ENCODE measurements at places on chromosomes 13 and 19. TPM values are rescaled to one million over a fixed set of nuclear protein-coding genes. Genes with fewer than 3 reads are reported as not detected.

Gene STARD13
- polyA plus RNA-seq: 2.0 TPM

DNA sequence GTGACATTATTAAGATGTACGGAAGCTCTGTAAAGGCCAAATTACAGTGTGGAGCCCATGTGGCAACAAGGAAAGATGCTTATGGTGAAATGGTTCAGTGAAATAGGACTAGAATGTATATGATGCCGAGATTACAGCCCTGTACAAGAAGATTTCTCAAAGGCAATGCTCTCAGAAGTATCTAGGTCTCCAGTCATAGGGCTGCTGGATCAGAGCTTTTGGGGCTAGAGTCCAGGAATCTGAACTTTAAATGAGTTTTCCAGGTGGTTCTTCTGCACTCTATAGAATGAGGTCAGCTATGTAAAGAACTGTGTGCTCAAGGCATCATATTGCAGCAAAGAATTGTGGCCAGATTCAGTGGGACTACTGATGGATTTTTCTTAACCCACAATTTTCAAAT, 75.4 kb upstream of the STK24 start:
- H3K4me1 ChIP-seq: peaks cover 4% of the 10 kb centered on the region
- H3K4me3 ChIP-seq: no peak overlapping the region
- no peak overlapping the region for H3K27ac ChIP-seq
- H3K36me3 ChIP-seq: no peaks in the 10 kb centered on the region

DNA sequence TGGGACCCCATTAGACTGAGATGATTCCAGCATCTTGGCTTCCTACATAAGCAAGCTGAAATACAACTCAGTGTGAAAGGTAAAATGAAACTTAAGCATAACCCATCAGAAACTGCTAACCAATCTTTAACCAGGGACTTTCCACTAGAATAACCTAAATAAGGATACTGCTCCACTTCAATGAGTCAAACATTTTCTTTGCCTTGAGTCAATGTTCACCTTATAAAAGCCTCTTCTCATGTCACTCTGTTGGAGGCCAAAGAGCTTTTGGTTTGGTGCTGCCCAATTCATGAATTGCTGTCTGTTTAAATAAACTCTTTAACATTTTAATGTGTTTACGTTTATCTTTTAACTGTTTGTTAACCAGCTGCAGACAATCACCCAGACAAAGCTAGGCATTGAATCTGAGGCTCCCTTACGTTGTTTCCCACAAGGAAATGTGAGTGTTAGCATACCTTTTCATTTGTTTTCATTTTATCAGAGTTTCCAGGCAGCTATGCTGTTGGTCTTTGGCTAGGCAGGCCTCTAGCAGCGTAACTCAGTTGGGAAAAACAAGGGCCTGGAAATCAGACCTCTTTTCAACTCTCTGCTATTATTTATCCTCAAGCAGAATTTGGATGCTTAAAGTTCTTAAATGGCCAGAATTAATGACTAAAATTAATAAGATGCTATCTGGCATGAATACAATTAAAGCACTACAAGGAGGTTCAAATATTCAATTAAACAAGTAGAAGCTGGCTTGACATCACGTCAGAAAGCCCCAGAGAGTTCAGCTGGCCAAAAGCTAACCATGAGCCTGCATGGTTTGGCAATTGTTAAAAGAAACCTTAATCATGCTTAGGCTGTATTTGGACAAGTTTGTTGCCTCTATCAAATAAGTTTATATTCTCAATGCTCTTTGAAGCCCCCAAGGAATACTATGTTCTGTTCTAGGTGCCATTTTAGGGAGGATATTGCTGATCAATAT, 200.2 kb downstream of the DCLK1 start:
- H3K36me3 ChIP-seq: no peaks in the 10 kb centered on the region
- H3K27ac ChIP-seq: no peak overlapping the region
- no peak overlapping the region for H3K4me3 ChIP-seq
- H3K4me1 ChIP-seq: no peaks in the 10 kb centered on the region
- no peak for DNase-seq
- H3K27me3 ChIP-seq: no peaks in the 10 kb centered on the region

- H3K4me3 ChIP-seq: no peak overlapping the region
- no peaks in the 10 kb centered on the region for H3K36me3 ChIP-seq
- H3K27me3 ChIP-seq: no peaks in the 10 kb centered on the region
- H3K4me1 ChIP-seq: no peaks in the 10 kb centered on the region
- no peak for DNase-seq
Measured at GRCh38 chr19:6958791-6959190, 62.4 kb downstream of the MBD3L2B start.

DNA sequence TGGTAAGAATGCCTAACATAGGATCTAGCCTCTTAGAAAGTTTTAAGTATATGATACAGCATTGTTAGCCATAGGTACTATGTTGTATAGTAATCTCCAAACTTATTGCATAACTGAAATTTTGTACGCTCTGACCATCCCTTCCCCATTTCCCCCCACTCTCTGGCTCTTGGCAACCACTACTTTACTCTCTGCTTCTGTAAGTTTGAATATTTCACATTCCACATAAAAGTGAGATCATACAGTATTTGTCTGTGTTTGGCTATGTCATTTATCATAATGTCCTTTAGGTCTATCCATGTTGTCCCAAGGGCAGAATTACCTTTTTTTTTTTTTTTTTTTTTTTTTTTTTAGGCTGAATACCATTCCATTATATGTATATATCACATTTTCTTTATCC, 396.9 kb downstream of the DLEU7 start:
- H3K4me1 ChIP-seq: no peaks in the 10 kb centered on the region
- H3K27me3 ChIP-seq: no peaks in the 10 kb centered on the region
- H3K4me3 ChIP-seq: no peak overlapping the region
- H3K27ac ChIP-seq: no peak overlapping the region

DNA sequence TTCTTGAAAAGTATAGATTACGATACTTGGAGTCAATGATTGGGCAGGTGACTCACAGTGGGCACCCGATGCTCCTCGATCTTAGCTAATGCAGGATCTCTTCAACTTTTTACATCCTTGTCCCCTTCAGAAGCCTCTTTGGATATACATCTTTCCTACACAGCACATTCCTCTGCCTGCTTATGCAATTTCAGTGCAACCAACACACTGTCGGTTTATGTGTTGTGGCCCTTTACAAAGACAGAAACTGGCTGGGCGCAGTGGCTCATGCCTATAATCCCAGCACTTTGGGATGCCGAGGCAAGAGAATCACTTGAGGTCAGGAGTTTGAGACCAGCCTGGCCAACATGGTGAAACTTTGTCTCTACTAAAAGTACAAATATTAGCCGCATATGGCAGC, 2.6 kb downstream of the GPR42 start:
- H3K27ac ChIP-seq: no peak overlapping the region
- DNase-seq: no peak
- H3K27me3 ChIP-seq: no peaks in the 10 kb centered on the region
- H3K4me3 ChIP-seq: no peak overlapping the region
- H3K36me3 ChIP-seq: no peaks in the 10 kb centered on the region

GRCh38 chr19:51784922-51785690, 9.9 kb upstream of the FPR3 start:
- no peak overlapping the region for H3K4me3 ChIP-seq
- H3K27ac ChIP-seq: no peak overlapping the region
- no peaks in the 10 kb centered on the region for H3K27me3 ChIP-seq
- H3K4me1 ChIP-seq: no peaks in the 10 kb centered on the region

- H3K36me3 ChIP-seq: peaks cover 80% of the 10 kb centered on the region
- no peak overlapping the region for H3K27ac ChIP-seq
- H3K4me3 ChIP-seq: no peak overlapping the region
Measured at GRCh38 chr19:19004144-19004543, 29.2 kb downstream of the SUGP2 start.

DNA sequence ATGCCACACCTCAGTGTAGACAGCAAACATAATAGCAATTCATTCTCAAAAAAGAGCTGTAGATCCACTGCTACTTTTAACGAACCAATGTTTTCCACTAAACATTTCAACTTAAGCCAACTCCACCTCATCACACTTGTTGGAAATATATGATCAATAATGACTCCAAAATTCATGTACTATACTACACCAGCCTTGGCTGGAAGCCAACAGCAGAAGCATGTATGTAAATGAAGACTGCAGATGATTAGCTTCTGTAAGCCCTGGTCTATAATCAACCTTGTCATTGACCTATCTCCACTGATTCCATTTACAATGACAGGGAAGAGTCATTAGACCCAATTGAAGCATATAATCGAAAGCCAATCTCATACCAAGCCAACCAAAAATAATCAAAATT, 71.7 kb downstream of the STK24 start:
- peaks cover 29% of the 10 kb centered on the region for H3K4me1 ChIP-seq
- no peaks in the 10 kb centered on the region for H3K27me3 ChIP-seq
- no peak for DNase-seq
- no peak overlapping the region for H3K27ac ChIP-seq
- peaks cover 18% of the 10 kb centered on the region for H3K36me3 ChIP-seq

- DNase-seq: no peak
- no peaks in the 10 kb centered on the region for H3K36me3 ChIP-seq
- H3K27ac ChIP-seq: no peak overlapping the region
- no peak overlapping the region for H3K4me3 ChIP-seq
- no peaks in the 10 kb centered on the region for H3K27me3 ChIP-seq
Measured at GRCh38 chr19:48661711-48662090, 11.1 kb downstream of the NTN5 start.

DNA sequence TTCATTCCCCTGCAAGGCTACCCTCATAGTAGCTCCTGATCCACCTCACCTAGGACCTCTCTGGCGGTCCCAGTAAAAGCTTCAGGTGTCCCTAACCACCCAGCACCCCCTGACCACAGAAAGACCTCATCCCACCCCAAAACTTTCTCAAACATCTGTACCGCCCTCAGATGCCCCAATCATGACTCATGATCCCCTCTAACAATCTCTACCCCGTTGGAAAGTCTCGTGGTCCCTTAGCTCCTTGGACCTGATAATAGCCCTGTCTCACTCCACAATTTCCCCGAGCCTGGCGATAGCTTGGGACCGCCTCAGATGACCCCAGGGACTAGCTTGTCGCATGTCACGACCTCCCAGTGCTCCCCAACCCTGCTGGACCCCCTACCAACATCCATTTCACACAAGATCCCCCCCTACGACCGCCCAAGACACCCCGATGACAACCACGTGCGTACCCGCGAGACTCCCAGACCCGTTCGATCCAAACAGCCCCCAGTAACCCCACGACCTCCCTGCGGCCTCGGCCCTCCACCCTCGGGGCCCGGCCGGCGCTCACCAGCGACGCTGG, 450 bp downstream of the NDUFA11 start:
- H3K27ac ChIP-seq: peak overlapping the region; percentile 94
- peak overlapping the region; percentile 75 for H3K4me3 ChIP-seq
- peaks cover 20% of the 10 kb centered on the region for H3K4me1 ChIP-seq
- H3K27me3 ChIP-seq: no peaks in the 10 kb centered on the region
- peaks cover 9% of the 10 kb centered on the region for H3K36me3 ChIP-seq

- no peaks in the 10 kb centered on the region for H3K4me1 ChIP-seq
- no peak for DNase-seq
- no peak overlapping the region for H3K4me3 ChIP-seq
- no peaks in the 10 kb centered on the region for H3K27me3 ChIP-seq
- H3K27ac ChIP-seq: no peak overlapping the region
Measured at GRCh38 chr13:80132741-80133601, 208.0 kb downstream of the SPRY2 start.

Gene KLC3
- polyA plus RNA-seq: 5.5 TPM

Gene THSD8
- polyA plus RNA-seq: 4.1 TPM

Gene SERP2
- polyA plus RNA-seq: 9.4 TPM

Gene CLPTM1
- polyA plus RNA-seq: 36.8 TPM

Gene GSX1
- 0.37 TPM for polyA plus RNA-seq

- H3K27ac ChIP-seq: peak overlapping the region; percentile 42
- no peaks in the 10 kb centered on the region for H3K4me1 ChIP-seq
- H3K36me3 ChIP-seq: no peaks in the 10 kb centered on the region
- no peak for DNase-seq
- no peaks in the 10 kb centered on the region for H3K27me3 ChIP-seq
- no peak overlapping the region for H3K4me3 ChIP-seq
Measured at GRCh38 chr13:27641711-27642502, 20.2 kb downstream of the POLR1D start.

- no peaks in the 10 kb centered on the region for H3K27me3 ChIP-seq
- no peak for DNase-seq
- H3K36me3 ChIP-seq: peaks cover 26% of the 10 kb centered on the region
- H3K27ac ChIP-seq: no peak overlapping the region
- H3K4me3 ChIP-seq: no peak overlapping the region
Measured at GRCh38 chr19:45895519-45895972, 6.9 kb downstream of the MYPOP start.

DNA sequence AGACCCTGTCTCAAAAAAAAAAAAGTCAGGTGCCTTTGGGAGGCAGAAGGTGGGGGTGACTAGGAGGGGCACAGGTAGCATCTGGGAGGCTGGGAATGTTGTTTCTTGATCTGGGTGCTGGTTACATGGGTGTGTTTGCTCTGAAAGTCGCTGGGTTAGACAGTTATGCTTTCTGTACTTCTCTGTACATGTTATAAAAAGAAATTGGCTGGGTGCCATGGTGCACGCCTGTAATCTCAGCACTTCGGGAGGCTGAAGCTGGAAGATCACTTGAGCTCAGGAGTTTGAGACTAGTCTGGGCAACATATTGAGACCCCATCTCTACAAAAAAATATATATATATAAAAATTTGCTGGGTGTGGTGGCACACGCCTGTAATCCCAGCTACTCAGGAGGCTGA, 15.1 kb downstream of the NOSIP start:
- DNase-seq: no peak
- H3K27me3 ChIP-seq: no peaks in the 10 kb centered on the region
- peak overlapping the region; percentile 60 for H3K27ac ChIP-seq
- H3K36me3 ChIP-seq: peaks cover 3% of the 10 kb centered on the region
- no peak overlapping the region for H3K4me3 ChIP-seq

- peaks cover 65% of the 10 kb centered on the region for H3K36me3 ChIP-seq
- H3K4me3 ChIP-seq: no peak overlapping the region
- H3K27me3 ChIP-seq: no peaks in the 10 kb centered on the region
Measured at GRCh38 chr19:7554565-7554964, 19.0 kb downstream of the PNPLA6 start.

DNA sequence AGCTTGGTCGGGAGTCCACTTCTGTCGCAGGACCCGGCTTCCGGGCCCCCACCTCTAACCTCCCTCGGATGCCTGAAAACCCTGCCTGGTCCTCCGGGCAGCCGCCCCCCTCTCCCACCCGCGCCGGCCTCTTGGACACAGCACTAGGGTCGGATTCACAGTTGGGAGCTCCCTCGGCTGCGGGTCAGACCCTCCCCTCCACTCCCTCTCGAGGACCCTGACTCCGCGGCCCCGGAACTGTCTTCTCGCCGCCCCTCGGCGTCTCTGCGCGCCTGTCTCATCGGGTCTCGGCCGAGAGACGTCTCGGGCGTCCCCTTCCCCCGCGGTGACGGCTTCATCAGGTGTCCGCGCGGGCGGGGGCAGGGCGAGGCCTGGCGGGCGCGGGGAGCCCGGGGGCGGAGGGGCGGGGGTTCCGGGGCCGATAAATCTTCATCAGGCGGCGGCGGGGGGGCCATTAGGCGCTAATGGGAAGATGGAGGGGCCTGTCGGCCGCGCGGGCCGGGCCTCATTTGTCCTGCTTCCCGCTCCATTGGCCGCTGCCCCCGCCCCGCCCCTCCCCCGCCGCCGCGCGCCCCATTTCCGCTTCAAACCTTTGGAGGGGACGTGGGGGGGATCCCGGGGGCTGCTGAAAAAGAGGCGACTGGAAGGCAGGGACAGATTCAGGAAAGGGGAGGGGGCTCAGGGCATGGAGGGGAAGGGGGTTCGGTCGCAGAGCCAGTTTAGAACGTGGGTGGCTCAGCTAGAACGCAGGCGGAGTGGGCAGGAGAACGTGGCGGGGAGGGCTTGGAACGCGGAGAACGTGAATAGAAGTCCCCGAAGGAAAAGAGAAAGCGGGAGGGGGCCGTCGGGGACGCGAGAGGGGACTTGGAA, 11.8 kb upstream of the ERFL start:
- peak overlapping the region; percentile 37 for H3K4me3 ChIP-seq
- no peaks in the 10 kb centered on the region for H3K4me1 ChIP-seq
- peaks cover 61% of the 10 kb centered on the region for H3K27me3 ChIP-seq
- DNase-seq: no peak
- H3K36me3 ChIP-seq: no peaks in the 10 kb centered on the region

All from thymus (tissue), 14 donors.